ENCODE measurements at places on chromosomes 6 and 20.

DNA sequence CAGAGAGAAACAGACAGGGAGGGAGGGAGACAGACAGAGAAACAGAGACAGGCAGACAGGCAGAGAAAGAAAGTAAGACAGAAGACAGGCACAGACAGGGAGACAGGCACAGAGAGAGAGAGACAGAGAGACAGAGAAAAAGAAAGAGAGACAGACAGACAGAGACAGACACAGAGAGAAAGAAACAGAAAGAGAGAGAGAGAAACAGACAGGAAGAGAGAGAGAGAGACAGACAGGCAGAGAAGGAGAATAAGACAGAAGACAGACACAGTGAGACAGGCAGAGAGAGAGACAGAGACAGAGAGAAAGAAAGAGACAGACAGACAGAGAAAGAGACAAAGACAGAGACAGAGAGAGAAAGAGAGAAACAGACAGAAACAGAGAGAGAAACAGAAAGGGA is 754.8 kb upstream of the DEFB115 start:
- DNase-seq: no peak

DNA sequence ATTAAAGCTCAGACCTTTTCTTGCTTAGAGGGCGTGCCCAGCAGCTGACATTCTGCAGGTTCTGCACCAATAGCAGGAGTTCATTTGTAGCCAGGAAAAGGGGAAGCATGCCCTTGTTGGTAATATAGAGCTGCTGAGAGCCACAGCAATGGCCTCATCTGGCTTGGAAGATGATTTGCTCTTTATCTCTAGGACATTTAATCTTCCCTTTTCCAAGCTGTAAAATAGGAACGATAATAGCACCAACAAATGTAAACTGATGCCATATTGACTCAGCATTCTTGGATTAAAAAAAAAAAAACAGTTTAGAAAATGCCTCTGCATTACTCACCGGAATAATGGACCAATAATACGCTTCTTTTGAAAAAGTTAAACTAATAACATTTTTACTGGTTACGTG is 93.4 kb upstream of the SLC2A12 start:
- no peak for DNase-seq

- DNase-seq: no peak
Observed at GRCh38 chr20:35849706-35850105, 77.9 kb downstream of the PHF20 start.

DNA sequence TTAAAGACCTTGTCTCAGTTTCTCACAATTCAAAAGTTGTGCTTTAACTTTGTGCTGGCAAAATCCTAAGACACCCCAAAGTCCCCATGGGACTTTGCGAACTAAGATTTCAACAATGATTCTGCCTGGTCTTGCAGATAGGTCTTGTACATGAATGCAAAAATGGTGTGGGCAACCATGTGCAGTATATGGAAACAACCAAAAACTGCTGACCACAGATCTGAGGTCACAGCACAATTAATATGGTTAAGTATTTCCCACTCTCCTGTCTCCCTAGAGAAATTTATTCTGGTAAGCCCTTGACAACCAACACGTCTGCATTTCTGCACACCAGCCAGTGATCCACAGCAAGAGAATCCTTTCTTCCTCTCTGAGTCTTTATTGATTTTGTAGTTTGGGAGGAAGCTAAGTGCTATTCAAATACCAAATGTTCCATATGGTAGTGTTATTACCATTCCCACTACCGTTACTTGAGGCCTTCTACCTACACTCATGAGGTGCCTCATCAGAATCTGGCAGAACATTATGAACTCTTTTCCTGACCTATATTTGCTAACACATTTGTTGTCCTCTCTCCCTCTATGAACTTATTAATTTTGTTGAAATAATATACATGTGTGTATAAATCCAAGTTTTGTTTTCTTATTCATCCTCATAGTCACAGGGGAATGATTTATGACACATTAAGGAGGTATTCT is 178.7 kb downstream of the ATXN1 start:
- no peak for DNase-seq

GRCh38 chr6:155128977-155129376 is 133.9 kb downstream of the TIAM2 start:
- no peak for DNase-seq

- DNase-seq: peak; percentile 46
Observed at GRCh38 chr6:3293271-3294155, 34.8 kb downstream of the PSMG4 start.

DNA sequence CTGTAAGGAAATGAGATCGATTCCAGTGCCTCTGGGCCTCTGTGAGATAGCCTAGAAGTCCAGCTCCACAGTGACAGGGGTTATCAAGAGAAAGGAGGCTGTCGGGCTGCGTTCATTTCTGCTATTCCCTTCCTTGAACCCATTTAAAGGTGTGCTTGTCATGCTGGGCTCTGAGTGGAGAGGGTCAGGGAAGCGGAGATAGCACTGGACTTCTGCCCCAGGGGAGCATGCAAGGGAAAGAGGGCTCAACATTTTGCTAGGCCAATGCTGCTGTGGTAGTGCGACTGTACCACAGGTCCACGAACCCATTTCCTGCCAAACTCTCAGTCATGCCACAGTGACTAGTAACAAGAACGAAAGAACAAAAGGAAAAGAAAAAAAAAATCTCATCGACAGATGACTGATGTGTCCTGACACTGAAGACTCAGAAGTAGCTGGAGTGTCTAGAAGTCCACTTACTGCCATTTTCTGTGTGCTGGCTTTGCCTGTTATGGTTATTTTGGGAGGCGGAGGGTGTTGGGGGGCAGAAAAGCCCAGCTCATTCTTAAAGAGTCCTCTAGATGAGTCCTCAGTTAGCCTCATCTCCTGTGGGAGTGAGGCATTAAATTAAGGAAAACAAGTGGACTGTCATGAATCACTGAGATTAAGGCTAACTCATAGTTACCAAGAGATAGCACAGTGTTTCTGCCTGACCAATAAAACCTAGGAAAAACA is 8.1 kb downstream of the NEDD9 start:
- peak; percentile 88 for DNase-seq

DNA sequence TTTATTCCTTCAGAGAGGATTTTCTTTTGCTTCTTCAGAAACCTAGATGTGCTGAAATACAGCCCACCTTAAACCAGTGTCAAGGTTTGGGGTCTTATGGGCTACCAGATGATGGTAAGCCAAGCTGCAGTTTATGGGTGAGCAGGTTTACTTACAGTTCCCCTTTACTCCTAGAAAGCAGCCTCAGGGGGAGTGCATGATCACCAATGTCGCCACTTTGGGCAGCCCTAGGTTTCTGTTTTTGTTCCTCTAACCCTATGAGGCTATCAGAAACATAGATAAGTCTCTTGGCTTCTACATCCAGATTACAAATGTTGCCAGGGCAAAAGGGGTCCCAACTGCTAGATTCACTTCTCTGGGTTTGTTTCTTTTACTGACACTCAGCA is 67.2 kb downstream of the TRIM27 start:
- no peak for DNase-seq

DNA sequence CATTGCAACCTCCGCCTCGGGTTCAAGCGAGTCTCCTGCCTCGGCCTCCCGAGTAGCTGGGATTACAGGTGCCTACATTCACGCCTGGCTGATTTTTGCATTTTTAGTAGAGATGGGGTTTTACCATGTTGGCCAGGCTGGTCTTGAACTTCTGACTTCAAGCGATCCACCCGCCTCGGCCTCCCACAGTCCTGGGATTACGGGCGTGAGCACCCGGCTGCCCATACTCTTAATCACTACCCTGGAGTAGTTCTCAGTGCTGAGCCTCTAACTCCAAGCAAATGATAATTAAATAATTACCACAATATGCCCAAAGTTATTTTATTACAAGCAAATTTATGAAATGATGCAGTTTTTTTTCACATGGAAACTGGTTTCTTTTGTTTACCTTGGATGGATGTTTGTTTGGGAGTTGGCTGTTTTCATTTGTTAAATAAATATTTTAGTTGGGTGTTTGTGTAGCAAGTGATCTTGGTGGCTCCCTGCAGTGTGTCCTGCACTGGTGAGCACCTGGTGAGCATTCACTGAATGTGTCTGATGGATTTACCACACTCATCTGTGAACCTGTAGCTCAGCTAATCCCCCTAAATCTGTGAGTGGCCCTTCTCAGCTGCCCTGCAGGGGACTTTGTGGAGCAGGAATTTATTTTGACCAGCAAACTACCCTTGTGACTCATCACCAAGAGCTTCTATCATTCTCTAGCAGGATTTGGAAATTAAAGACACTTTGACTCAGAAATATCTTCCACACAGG is 36.9 kb downstream of the UTRN start:
- no peak for DNase-seq

DNA sequence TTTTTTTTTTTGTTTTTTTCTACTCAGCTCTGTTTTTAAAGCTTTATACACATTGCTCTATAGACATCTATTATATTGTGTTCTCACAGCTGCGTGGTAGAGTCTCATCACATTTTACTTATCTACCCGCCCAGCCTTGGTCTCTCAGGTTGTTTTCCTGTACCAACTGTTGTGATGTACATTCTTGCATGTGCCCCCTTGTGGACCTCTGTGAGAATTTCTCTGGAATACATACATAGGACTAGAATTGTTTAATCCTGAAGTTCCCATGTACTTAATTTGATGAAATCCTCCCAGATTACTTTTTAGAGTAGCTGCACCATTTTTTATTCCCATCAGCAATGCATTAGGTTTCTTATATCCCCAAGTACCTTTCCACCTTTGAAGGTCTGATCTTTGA is 40.4 kb upstream of the TINAG start:
- no peak for DNase-seq

DNA sequence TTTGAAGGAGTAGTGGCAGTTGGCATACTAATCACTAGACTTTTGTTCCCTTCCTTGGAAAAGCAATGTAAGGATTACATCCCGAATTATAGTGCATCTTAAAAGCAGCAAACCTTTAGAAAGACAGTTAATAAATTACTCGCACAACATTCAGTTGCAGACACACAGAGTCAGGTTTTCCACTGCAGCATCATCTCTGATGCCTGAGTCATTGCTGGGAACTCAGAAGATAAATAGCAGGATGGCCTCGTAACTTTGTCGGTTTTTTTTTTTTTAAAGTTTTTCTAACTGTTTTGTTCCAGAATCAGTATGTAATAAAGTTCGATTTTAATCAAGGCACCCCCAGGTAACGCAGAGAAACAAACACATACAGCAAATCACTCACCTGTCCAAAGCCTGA is 34.3 kb downstream of the GJA10 start:
- no peak for DNase-seq

DNA sequence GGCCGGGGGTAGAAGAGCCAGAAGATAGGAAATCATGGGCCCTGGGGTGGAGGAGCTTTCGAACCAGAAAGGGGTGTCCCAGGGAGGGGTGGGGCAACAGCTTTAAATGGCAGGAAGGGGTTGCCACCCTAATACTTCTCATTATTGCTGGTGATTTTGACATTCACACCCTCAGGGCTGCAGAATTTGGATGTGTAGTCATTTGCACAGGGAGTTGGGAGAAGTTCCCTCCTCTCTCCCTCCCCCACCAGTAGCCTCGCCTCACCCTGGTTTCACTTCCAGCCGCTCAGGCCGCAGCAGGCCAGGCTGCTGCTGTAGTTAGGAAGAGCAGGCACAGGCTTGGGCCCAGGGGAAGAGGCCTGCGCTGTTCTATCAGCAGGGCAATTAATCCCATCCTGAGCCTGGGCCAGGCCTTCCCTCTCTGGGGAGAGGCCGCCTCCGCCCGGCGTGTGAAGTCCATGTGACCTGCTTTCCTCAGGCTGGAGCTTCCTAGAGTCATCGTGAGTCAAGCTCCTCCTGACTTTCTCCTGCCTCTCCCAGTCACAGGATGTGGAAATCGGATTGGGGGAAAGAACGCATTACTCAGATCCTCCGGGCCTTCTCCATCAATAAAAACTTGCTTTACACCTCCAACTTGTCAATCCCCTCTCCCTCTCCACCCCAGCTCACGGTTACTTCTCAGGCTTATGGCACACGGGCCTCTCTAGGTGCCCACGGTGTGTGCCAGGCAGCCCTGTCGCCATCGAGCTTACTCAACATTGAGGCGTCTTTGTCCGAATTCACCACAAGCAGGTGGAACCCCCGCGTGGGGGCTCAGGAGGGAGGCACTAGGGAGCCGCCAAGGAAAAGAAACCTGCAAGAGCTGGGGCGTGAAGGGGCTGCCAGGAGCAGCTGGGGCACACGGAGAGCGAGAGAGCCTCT is 7.8 kb downstream of the ADTRP start:
- no peak for DNase-seq

GRCh38 chr20:22901921-22902320 is 133.2 kb upstream of the SSTR4 start:
- no peak for DNase-seq

DNA sequence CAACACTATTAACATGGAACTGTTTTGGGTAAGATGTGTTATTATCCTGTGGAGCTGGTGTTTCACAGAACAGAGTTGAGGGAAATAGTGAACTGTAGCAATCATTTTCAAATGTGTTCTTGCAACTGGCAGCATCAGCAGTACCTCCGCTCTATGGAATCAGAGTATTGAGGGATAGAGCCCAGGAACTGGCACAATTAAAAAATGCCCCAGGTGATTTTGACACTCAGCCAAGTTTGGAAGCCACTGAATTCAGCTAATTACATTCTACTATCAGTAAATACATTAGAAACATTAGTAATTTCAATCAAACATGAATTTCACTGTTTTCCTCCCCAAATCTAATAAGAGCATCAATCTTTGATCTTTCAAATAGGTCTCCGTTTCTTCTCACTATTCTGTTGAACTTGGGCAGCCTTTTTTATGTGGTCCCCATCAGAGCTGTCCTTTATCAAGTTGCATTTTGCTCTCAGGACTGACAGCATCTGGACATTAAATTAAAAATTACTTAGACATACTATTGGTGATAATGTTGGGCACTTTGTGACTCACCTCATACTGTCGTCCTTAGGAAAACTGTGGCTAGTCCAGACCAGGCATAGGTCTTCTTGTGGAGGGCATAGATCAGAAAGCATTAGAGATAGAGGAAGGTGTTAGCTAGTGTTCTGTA is 251.5 kb downstream of the DHX35 start:
- no peak for DNase-seq

GRCh38 chr6:158063736-158064135 is 82.1 kb downstream of the SYNJ2 start:
- peak; percentile 51 for DNase-seq

DNA sequence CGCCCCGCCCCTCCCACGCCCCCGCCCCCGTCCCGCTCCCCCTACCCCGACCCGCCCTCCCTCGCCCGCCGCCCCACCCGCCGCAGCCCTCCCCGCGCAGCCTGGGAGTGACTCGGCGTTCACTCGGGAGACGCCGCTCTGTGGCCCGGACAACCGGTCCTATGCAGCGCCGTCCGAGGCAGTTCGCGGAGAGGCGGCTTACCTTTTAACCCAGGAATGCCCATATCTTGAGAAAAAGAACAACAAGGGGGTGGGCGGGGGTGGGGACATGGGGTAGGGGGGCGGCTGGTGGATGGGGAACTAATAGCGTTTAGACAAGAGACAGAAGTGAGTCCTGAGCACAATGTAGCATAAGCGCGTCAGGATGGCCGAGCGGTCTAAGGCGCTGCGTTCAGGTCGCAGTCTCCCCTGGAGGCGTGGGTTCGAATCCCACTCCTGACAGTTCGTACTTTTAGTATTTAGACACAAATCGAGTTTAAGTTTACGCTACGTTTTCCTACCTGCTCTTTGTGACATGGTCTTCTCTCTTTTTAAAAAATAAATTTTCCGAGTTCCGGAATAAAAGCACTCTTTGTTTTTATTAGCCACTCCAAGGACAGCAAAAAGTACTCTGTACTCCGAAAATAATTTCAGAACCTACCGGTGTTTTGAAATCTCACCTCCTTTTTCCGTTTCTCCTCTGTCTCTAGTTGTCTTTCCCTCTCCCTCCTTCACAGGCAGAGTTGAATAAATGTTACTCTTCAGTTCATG is 17.1 kb upstream of the HMGN4 start:
- DNase-seq: peak; percentile 87

- no peak for DNase-seq
Observed at GRCh38 chr6:23620911-23621401, 505.1 kb upstream of the NRSN1 start.
